ENCODE measurements at places on chromosomes 3 and 15.

GRCh38 chr3:136984837-136985236, 27.1 kb downstream of the IL20RB start:
- peak; percentile 5 for DNase-seq

DNA sequence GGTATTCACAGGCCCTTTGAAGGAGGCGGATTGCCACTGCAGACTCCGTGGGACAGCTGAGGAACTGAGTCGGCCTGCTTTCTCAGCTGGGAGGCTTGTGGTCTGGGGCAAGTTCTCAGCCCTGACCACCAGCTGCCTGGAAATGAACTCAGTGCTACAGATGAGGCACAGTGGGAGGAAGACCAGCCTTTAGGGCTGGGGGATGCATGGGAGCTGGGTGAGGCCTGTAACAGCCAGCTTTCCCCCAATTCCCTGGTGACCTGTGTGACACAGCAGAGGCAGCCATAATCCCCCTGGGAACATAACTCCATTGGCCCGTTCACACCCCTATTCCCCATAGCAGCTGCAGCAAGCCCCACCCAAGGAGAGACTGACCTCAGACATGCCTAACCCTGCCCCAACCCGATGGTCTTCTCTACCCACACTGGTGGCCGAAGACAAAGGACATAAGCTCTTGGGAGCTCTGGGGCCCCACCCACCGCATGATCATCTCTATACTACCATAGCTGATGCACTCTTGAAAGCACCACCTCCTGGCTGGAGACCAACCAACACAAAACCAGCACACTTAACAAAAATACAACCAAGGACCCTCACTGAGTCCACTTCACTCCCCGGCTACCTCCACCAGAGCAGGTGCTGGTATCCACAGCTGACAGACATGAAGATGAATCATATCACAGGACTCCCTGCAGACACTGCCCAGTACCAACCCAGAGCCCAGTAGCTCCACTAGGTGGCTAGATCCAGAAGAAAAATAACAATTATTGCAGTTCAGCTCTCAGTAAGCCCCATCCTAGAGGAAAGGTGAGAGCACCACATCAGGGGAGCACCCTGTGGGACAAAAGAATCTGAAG, 24.9 kb downstream of the ZMAT3 start:
- no peak for DNase-seq

DNA sequence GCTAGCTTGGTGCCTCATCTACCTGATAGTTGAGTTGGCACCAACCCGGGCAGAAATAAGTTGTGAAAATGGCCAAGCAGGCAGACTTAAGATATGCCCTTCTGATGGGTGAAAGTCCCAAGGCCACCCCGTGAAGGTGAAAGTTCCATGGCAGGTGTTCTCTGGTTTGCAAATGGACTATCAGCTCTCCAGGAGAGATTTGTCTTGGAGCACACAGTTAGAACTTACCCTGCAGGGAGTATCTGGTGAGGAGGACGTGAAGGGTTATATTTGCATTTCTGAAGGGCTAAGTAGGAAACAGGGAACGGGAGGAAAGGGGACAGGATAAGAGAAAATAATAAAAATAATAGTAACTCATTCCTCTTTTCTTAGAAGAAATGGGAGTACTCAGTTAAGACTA, 220.5 kb downstream of the TP63 start:
- no peak for DNase-seq

DNA sequence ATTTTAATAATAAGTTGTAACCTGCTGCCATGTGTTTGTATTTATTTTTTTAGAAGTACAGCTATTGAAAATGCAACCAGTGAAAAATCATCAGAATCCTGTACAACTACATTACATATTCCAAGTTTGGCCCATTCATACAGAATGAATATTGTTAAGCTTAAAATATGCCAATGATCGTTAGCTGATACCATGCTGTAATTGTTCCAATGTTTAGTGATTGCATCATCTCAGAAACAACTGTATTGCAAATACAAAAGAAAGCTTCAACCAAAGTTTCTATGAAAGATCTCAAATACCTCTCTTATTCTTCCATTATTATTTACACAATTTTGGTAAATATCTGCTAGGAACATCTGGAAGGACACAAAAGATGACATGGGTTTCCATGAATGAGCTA, 51.6 kb upstream of the ALCAM start:
- no peak for DNase-seq

GRCh38 chr3:167166012-167166411, 214.1 kb downstream of the ZBBX start:
- no peak for DNase-seq

GRCh38 chr15:60179786-60180391, 175.8 kb downstream of the FOXB1 start:
- DNase-seq, result peak; percentile 44

- no peak for DNase-seq
Observed at GRCh38 chr15:61426466-61426865, 197.4 kb upstream of the RORA start.

DNA sequence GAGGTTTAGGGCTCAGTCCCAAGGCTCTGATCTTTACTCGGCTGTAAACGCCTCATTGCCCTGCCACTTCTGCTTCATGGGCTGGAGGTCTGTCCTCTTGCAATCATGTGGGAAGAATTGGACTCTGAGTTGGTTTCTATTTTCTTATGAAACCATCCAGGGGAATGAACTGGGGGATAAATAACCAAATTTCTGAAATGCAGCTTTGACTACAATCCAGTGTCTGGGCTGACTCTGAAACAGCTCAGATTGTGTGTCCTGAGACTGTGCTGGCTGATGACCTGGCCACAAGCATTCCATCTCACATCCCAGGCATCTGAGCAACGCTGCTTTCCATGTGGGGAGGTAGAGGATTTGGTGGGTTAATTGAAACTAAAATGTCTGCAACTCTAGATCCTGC, 71.0 kb upstream of the GALNT15 start:
- peak; percentile 98 for DNase-seq

Data from fibroblast of skin of abdomen (primary cell).